ENCODE measurements at places on chromosomes 11 and 22.

DNA sequence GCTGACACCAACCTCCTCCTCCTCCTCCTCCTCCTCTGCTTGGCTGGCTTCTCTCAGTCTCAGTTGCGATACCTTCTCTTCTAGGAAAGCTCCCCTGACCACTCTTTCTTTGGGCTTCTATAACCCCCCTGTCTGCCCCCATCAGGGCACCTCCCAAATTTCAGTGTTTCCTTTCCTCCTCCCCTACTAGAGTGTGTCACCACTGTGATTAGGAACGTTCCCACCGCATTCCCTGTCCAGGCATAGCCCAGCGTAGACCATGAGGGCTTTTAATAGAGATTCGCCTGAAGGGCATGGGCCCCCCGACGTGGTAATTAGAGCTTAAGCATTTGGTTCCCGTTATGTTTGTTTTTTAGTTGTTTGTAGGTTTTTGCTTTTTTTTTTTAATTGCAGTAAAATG is 65.5 kb downstream of the KIAA1671 start:
- no peak for DNase-seq

DNA sequence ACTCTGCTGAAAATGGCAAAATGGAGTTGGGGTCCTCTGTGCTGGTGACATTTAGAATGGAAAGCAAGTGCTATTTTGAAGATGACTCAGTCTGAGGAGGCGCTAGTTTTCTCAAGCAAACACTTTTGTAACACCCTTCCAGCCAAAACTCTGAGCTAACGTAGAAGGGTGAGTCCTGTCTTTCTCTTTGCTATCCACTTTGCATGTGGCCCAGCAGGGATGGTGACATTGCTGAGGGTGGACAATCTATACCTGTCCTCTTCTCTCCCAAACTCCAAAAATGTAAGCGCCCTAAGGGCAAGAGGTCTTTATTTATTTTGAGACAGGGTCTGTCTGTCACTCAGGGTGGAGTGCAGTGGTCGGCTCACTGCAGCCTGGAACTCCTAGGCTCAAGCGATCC is 3.6 kb upstream of the KAT5 start:
- no peak for DNase-seq

DNA sequence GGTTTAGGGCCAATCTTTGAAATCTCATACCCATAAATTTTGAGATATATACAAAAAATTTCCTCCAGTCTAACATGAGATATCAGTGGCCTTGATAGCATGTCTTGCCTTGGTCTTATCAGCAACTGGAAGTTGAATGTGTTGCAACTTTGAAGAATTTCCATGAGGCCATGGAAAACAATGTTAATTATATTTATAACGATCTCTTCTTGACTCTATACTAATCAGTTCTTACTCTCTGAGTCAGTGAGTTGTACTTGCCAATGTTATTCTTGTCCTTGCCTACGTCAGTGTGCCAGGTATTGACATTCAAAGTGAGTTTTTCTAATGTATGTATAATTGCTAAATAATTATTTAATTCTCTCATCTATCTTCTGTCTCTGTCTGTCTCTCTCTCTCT is 535.1 kb downstream of the KCNA4 start:
- no peak for DNase-seq

- no peak for DNase-seq
Observed at GRCh38 chr11:61701242-61701886, 21.2 kb downstream of the DAGLA start.

- DNase-seq = no peak
Observed at GRCh38 chr11:102920118-102920684, 35.3 kb downstream of the MMP13 start.

GRCh38 chr22:26545827-26546226 is 33.6 kb upstream of the TFIP11 start:
- DNase-seq = no peak

- DNase-seq = no peak
Observed at GRCh38 chr11:83056204-83056603, 15.5 kb downstream of the RAB30 start.

GRCh38 chr11:68213135-68213515 is at the start of gene KMT5B:
Gene KMT5B, minus strand, starts transcription at chr11:68213296. Its CDS starts 23,220 bp downstream, at chr11:68190076.
- DNase-seq = no peak

DNA sequence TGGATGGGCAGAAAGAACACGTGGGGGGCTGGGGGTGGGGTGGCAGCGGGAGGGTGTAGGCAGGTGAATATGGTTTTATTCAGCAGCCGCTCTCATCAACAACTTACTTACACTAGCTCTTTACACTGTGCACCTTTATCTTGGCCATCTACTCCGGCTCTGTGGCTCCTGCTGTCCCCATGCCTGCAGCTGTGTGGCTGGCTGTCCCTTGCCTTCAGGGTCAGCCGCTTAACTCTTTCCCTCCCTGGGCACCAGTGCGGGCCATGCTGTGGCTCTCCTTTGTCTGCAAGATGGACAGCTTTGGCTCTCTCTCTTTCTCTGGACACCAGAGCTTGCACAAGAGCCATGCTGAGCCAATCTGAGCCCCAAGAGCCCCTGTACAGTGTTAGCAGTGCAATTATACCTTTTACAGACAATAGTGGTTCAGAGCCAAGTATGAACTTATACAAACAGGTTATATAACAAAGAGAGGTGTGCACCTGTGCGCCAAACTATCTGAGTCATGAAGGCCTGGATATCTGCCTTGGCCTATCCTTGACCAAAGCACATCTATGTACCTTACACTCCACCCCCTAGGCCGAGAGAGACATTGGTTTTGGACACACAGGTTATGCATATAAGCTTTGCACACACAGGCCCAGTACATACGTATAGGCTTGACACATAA is 94.3 kb upstream of the CTSC start:
- DNase-seq = no peak

DNA sequence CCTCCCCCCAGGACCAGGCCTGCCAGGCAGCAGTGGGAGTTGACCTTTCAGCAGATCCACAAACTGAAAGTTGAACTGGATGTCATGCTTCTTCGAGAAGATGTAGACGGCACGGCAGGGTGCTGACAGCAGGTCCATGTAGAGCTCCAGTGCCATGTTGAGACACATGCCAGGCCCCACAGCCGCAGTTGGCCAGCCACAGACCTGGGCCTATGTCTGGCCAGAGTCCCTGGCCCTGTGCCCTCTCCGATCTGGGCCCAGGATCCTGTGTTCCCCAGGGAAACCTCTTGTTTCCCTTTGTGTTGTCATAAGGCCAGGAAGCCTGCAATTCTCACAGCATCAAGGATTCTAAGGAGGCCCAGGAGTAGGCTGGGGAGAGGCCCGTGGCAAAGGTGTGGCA is at the start of gene GSTT4:
TSS of gene GSTT4 (minus strand) at position 253 of the 400 bp plus-strand sequence. CDS start at position 156, 97 bp downstream.
- DNase-seq = no peak

Measured in cortex of kidney (tissue), 1 donor.